Tibial nerve (tissue), 4 donors: ENCODE measurements at places on chromosomes 3 and 15. TPM values are rescaled to one million over a fixed set of nuclear protein-coding genes. Genes with fewer than 3 reads are reported as not detected.

ALG1L2 gene
- total RNA-seq, result not detected

KLHL40 gene
- not detected for total RNA-seq

LHFPL4 gene
- total RNA-seq, result under 0.01 TPM

SLC24A1 gene
- total RNA-seq, result 5.9 TPM

STRIT1 gene
- total RNA-seq, result not detected

HRG gene
- not detected for total RNA-seq

DNA sequence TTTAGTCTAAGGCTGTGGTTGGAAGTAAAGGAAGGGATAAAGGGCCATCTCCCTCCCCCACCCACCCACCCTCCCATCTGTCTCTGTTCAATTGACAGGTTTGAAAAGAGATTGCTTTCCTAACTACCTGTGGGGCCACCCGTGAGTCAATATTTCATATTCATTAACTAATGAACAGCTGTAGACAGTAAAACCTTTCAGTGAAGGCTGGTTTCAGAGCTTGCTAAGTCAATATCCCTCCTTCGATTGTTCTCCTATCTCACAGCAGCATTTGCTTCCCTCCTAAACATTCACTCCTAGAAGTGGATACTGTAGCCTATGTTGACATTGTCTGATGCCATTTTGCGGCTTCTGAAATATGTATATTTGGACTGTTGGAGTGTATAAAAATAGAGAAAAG is 85.9 kb upstream of the SYNPR start:
- no peaks in the 10 kb centered on the region for H3K27me3 ChIP-seq
- H3K4me3 ChIP-seq, result no peak overlapping the region
- H3K27ac ChIP-seq, result no peak overlapping the region
- H3K4me1 ChIP-seq, result no peaks in the 10 kb centered on the region
- DNase-seq, result no peak

DNA sequence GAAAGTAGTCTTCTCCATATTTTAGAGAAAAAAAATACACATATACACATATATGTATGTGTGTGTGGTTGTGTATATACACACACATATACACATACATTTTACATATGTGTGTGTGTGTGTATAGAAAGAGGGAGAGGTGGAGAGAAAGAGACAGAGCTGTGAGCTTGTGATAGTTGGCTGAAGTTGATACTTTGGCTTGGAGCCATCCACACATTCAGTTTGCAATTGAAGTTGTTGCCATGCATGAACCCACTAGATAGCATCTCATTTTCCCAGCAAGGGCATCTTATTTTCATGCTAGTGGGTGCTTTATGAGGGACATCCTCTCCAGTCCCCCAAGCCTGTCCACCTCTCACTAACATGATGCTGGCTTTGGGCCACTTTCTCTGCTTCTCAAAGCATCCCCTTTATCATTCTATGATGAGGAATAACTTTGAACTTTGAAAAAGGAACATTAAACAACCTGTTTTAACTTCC is 228.6 kb downstream of the ZNF621 start:
- DNase-seq, result no peak
- H3K4me3 ChIP-seq, result no peak overlapping the region
- H3K27me3 ChIP-seq, result no peaks in the 10 kb centered on the region

- no peak for DNase-seq
- H3K27me3 ChIP-seq, result no peaks in the 10 kb centered on the region
- no peaks in the 10 kb centered on the region for H3K36me3 ChIP-seq
- H3K27ac ChIP-seq, result no peak overlapping the region
Observed at GRCh38 chr3:77799278-77799677, 759.4 kb downstream of the ROBO2 start.

DNA sequence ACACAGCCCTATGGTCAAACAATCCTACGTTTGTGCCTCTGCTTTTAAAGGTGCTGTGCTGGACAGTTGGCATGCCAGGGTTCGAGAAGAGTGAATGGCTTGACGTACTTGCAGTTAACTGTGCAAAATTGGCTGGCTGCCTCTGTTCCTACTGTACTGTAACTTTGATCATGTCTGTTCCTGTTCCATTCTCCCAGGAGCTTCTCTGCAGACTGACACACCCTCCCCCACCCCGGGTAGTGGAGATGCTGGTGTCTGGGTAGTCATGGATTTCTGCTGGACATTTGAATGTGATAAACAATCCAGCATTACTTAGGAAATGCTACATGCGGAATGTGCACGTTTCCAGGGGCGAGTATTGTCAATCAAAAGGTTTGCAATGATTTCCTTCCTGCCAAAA is 6.5 kb upstream of the VILL start:
- H3K4me1 ChIP-seq, result no peaks in the 10 kb centered on the region
- H3K4me3 ChIP-seq, result no peak overlapping the region
- H3K27me3 ChIP-seq, result no peaks in the 10 kb centered on the region
- no peak for DNase-seq
- no peaks in the 10 kb centered on the region for H3K36me3 ChIP-seq

DNA sequence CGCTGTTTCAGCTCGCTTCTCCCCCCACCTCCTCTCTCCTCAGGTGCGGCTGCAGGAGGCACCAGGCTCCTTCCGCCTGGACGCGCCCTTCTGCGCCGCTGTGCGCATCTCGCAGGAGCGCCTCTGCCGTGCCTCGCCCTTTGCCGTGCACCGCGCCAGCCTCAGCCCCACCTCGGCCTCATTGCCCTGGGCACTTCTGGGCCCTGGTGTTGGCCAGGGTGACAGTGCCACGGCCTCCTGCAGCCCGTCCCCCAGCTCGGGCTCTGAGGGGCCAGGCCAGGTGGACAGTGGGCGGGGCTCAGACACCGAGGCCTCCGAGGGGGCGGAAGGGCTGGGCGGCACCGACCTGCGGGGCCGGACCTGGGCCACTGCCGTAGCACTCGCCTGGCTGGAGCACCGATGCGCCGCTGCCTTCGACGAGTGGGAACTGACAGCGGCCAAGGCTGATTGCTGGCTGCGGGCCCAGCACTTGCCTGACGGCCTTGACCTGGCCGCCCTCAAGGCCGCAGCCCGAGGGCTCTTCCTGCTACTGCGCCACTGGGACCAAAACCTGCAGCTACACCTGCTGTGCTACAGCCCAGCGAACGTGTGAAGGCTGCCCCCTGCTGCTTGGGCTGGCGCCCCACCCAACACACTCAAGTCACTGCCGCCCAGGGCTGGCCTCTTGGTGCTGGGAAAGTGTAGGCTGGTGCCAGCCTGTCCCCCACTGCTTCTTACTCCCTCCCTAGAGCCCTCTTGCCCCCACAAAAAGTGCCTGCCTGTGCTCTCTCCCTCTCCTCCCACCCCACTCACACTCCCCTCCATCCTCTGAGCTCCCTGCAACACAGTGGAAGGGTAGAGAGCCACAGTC is 7.1 kb downstream of the ALG3 start:
- H3K27ac ChIP-seq, result no peak overlapping the region
- H3K4me3 ChIP-seq, result no peak overlapping the region
- no peak for DNase-seq
- H3K4me1 ChIP-seq, result no peaks in the 10 kb centered on the region
- peaks cover 15% of the 10 kb centered on the region for H3K36me3 ChIP-seq

DNA sequence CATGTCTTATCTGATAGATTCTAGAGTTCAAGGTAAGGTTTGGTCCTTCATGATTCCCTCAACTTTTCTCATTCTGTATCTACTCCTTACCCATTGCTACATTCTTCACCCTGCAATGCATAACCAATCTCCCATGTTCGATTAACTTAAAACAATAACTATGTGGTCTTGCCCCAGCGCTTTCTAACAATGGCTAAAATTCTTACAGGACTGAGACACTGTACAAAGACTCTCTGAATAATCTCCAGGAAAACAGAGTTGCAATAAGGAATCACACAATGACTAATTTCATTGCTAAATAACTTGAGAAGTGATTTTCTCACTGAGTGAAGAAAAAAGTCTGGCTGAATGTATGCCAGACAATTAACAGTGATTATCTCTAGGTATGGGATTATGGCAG is 69.6 kb upstream of the FAM174B start:
- no peaks in the 10 kb centered on the region for H3K27me3 ChIP-seq
- no peak overlapping the region for H3K4me3 ChIP-seq
- H3K27ac ChIP-seq, result no peak overlapping the region
- no peaks in the 10 kb centered on the region for H3K36me3 ChIP-seq
- no peaks in the 10 kb centered on the region for H3K4me1 ChIP-seq

- DNase-seq, result no peak
- H3K4me1 ChIP-seq, result peaks cover 10% of the 10 kb centered on the region
- no peaks in the 10 kb centered on the region for H3K27me3 ChIP-seq
- no peak overlapping the region for H3K27ac ChIP-seq
- no peak overlapping the region for H3K4me3 ChIP-seq
Observed at GRCh38 chr3:50136714-50137405, 18.3 kb upstream of the SEMA3F start.

DNA sequence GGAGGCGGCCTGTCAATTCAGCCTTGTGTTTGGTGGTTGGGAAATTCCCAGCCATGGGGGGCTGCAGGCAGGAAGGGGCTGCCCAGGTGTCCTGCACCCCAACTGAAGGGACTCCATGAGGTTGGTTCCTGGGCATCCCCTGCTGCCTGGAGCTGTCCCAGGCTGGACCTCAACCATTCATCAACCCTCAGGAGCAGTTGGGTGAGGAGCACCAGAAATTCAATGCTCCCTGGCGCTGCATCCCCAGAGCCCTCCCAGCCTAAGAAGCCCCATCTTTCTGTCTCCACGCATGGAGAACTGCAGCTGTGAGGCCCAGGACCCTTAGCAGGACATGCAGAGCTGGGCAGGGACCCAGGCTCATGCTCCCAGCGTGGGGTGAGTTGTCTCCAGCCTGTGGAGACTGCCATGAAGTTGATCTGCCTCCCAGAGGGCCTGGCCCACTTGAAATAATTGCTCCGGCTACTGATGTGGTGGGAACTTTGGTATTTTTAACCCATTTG is 8.0 kb upstream of the SEMA3B start:
- DNase-seq, result no peak
- no peaks in the 10 kb centered on the region for H3K36me3 ChIP-seq
- H3K27ac ChIP-seq, result peak overlapping the region; percentile 98
- H3K4me3 ChIP-seq, result peak overlapping the region; percentile 30
- H3K27me3 ChIP-seq, result no peaks in the 10 kb centered on the region
- H3K4me1 ChIP-seq, result peaks cover 65% of the 10 kb centered on the region

DNA sequence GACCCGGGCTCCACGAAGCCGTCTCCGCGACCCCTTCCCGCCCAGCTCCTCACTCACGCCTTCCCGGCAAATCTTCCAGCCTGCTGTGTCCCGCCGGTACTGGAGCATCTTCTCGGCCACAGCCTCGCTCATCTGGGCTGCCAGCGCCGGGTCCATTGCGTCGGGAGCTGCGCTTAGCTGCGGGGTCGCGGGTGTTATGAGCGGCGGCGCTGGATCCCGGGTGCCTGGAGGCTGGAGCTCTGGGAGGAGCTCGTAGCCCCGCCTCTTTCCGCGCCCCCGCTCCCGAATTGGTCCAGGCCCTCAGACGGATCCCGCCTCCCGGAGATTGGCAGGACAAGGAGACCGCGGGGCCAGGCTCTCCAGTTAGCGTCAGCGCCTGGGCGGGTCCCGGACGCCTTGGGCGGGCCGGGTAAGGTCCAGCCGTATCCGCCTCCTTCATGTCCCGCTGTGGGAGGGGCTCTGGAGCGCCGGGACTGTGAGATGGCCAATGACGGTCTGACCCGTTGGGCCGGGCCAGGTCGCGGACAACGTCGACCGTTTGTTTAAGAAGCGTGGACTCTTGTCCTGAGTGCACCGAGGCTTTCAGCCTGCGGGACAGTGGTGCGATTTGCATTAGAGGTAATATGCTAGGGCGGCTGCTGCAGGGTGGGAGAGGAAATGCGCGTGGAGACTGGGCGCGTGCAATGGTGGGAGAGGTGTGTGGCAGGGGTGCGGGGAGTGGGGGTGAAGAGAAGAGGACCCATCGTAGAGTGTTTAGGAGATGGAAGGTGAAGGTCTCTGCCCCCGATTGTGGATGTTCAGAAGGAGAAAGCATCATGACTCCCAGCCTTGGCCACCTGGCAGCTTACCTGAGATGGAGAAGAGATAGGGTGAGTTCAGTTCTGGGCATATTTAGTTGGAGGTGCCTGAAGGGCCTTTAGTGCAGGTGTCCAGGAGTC is at the start of gene STARD5:
Gene STARD5 (minus strand): TSS at position 198 of the 938 bp plus-strand sequence. CDS start 42 bp downstream, at position 156.
- peak within 1 kb of the TSS; percentile 82 for H3K4me3 ChIP-seq

DNA sequence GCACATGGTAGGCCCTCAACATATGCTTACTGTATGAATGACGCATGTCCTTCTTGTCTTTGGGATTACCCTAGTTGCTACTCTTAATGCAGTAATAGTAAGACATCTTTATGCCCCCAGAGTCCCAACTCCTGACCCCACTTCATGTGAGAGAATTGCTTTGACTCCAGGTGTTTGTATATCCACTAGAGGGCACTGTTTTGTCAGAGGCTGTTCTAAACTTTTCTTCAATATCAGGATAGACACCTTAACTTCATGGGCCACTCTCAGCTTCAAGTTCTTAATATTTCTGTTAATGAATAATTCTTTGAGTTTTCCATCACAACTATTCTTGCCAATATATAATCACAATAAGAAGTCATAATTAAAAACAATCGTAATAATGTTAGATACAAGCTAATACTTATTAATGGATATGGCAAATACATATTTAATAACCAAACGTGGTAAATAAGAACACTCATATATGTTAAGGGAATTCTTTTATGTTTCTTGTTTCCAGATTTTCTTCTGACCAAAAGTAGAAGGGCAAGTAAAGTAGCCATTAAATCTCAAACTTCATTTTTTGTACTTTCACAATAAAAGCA is 337.2 kb upstream of the DNAJC19 start:
- no peaks in the 10 kb centered on the region for H3K27me3 ChIP-seq
- no peaks in the 10 kb centered on the region for H3K4me1 ChIP-seq
- H3K27ac ChIP-seq, result no peak overlapping the region
- peak; percentile 5 for DNase-seq

GRCh38 chr3:140523600-140523999 is 154.3 kb upstream of the TRIM42 start:
- H3K27me3 ChIP-seq, result no peaks in the 10 kb centered on the region
- H3K4me1 ChIP-seq, result no peaks in the 10 kb centered on the region
- no peak overlapping the region for H3K4me3 ChIP-seq
- no peak for DNase-seq
- no peaks in the 10 kb centered on the region for H3K36me3 ChIP-seq
- H3K27ac ChIP-seq, result no peak overlapping the region

- DNase-seq, result no peak
- no peaks in the 10 kb centered on the region for H3K4me1 ChIP-seq
- H3K27me3 ChIP-seq, result no peaks in the 10 kb centered on the region
- no peak overlapping the region for H3K4me3 ChIP-seq
Observed at GRCh38 chr15:45551676-45552075, 29.1 kb upstream of the SLC30A4 start.

DNA sequence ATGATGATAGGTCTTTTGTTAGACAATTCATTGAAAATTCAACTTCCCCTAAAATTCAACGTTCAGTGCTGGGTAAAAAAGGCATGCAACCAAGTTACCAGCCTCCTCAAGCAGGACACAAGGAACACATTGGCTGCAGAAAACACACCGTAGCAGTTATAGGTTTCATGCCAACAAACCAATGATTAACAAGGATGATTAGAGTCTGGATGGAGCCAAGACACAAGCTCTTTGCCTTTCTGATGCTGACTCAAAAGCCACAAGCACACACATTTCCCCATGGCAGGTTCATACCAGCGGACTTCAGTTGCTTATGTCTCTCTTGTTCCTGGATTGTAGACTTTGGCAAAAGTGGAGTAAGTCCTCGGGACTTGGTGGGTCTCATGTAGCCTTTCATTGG is 105.8 kb downstream of the DHX30 start:
- H3K4me1 ChIP-seq, result no peaks in the 10 kb centered on the region
- H3K27ac ChIP-seq, result no peak overlapping the region
- no peak for DNase-seq
- H3K36me3 ChIP-seq, result peaks cover 69% of the 10 kb centered on the region
- H3K27me3 ChIP-seq, result no peaks in the 10 kb centered on the region
- H3K4me3 ChIP-seq, result no peak overlapping the region

- H3K27me3 ChIP-seq, result no peaks in the 10 kb centered on the region
- H3K27ac ChIP-seq, result no peak overlapping the region
- H3K4me3 ChIP-seq, result no peak overlapping the region
- no peak for DNase-seq
- H3K4me1 ChIP-seq, result peaks cover 16% of the 10 kb centered on the region
Observed at GRCh38 chr3:155809181-155809580, 3.1 kb upstream of the C3orf33 start.
